Panc1 (cell line): ENCODE measurements at places on chromosomes 5 and 9. TPM values are rescaled to one million over a fixed set of nuclear protein-coding genes. Genes with fewer than 3 reads are reported as not detected.
A peak's percentile ranks its signal among the peaks of the same experiment; 100 is the strongest.

Gene PRDM9
- not detected for total RNA-seq

Gene S1PR3
- total RNA-seq = 8.1 TPM

Gene AHRR
- 23.6 TPM for total RNA-seq

Gene SHROOM1
- 13.5 TPM for total RNA-seq

Gene GLIPR2
- total RNA-seq = 4.9 TPM

Gene CDX1
- total RNA-seq = not detected

Gene INSYN2B
- total RNA-seq = 0.28 TPM

Gene NADK2
- 22.5 TPM for total RNA-seq

Gene C1QTNF3
- 2.1 TPM for total RNA-seq

Gene ELOVL7
- 2.9 TPM for total RNA-seq

Gene IFNA2
- not detected for total RNA-seq

Gene TAF11L12
- not detected for total RNA-seq

Gene LHX3
- total RNA-seq = 0.13 TPM

- H3K4me1 ChIP-seq = peaks cover 5% of the 10 kb centered on the region
- H3K36me3 ChIP-seq = no peaks in the 10 kb centered on the region
These were observed 43.5 kb upstream of the FABP6 start for GRCh38 chr5:160185626-160186360.

GRCh38 chr5:76732405-76733048 is 16.6 kb downstream of the F2R start:
- DNase-seq = no peak
- no peak overlapping the region for H3K27ac ChIP-seq
- no peaks in the 10 kb centered on the region for H3K36me3 ChIP-seq

DNA sequence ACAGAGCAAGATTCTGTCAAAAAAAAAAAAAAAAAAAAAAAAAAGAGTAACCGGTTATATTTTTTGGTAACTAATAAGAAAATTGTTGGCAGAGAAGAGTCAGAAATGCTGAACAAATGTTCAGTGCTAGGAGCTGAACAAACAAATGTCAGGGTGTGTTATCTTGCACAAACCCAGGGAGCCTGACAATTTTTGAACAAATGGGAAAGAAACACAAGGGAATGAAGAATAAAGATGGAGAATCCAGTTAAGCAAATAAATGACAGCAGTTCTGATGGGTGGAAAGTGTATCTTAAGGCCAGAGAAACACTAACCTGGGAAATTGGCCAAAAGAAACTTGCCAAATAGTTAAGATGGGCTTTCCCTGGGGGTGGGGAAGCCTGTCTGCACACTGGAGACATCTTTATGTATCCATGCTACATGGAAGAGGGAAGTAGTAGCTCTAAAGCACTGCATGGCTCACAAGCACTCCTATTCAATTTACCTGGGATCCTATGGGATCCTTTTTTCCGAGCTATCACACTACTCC is 23.7 kb downstream of the KLHL3 start:
- no peaks in the 10 kb centered on the region for H3K4me1 ChIP-seq
- H3K27me3 ChIP-seq = no peaks in the 10 kb centered on the region
- DNase-seq = no peak
- H3K4me3 ChIP-seq = no peak overlapping the region
- H3K36me3 ChIP-seq = no peaks in the 10 kb centered on the region

DNA sequence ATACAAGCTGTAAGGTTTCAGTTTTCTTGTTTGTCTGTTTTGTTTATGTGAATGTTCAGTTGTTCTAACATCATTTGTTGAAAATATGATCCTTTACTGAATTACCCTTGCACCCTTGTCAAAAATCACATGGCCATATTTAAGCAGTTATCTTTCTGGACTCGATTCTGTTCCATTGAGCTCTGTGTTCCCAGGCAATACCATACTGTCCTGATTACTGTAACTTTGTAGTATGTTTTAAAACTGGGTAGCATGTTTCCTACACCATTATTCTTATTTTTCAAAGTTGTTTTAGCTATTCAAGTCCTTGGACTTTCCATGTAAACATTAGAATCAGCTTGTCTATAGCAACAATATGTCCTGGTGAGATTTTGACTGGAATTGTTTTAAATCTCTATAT is 66.7 kb upstream of the PRSS3 start:
- no peak overlapping the region for H3K27ac ChIP-seq
- no peak overlapping the region for H3K4me3 ChIP-seq
- H3K4me1 ChIP-seq = no peaks in the 10 kb centered on the region
- H3K36me3 ChIP-seq = no peaks in the 10 kb centered on the region
- H3K27me3 ChIP-seq = no peaks in the 10 kb centered on the region
- no peak for DNase-seq

GRCh38 chr5:3392306-3392939 is 203.2 kb upstream of the IRX1 start:
- no peak for DNase-seq
- no peak overlapping the region for H3K4me3 ChIP-seq
- H3K27ac ChIP-seq = no peak overlapping the region

DNA sequence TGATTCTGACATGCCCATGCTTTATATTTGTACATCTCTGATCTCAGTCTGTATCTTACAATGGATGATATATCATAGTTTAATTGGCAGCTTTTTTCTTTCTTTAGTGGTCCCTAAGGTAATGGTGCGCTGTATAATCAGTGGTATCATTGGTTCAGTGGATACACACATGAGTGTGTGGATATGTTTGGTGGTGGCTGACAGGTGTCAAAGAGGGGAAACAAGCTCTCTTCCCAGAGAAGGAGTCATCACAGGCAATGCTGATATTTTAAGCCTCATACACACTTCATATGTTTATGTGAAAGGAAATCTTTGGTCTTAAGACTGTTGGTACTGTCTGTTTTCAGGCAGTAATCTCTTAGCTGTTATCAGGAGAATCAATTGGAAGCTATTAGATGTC is 52.1 kb upstream of the KIAA1958 start:
- H3K4me3 ChIP-seq = no peak overlapping the region
- no peak for DNase-seq
- no peaks in the 10 kb centered on the region for H3K4me1 ChIP-seq

GRCh38 chr9:35871545-35871944 is 1.3 kb upstream of the OR13J1 start:
- H3K27me3 ChIP-seq = no peaks in the 10 kb centered on the region; the same call in 1 of the 2 replicates
- no peak overlapping the region for H3K4me3 ChIP-seq

DNA sequence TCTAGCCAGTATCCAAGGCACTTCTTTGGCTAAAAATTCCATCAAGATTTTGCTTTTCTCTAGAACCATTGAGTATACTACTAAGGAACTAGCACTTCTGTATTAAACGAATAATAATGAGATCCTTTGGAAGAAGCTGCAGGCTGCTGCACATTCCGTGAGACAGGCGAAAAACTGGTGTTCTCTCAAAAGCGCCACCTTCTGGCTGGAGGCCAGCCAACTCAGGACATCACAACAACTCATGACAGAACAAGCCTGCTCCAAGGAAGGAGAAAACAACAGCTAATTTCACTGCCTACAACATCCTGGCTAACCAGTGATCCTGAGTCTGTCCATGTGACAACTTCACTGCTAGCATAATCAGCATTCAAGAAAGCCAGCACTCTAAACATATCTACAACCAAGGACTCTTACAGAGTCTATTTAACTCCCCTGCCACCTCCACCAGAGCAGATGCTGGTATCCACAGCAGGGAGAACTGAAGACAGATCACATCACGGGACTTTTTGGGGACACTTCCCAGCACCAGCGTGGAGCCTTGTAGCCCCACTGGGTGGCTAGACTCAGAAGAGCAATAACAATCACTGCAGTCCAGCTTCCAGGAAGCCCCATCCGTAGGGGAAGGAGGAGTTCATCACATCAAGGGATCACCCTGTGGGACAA is 150.5 kb downstream of the YTHDC2 start:
- no peak overlapping the region for H3K4me3 ChIP-seq
- H3K27ac ChIP-seq = no peak overlapping the region
- H3K36me3 ChIP-seq = no peaks in the 10 kb centered on the region
- peak; percentile 4 for DNase-seq
- no peaks in the 10 kb centered on the region for H3K27me3 ChIP-seq

GRCh38 chr9:106283769-106284168 is 579.2 kb upstream of the ZNF462 start:
- no peaks in the 10 kb centered on the region for H3K4me1 ChIP-seq
- H3K27me3 ChIP-seq = no peaks in the 10 kb centered on the region
- no peaks in the 10 kb centered on the region for H3K36me3 ChIP-seq
- DNase-seq = no peak

DNA sequence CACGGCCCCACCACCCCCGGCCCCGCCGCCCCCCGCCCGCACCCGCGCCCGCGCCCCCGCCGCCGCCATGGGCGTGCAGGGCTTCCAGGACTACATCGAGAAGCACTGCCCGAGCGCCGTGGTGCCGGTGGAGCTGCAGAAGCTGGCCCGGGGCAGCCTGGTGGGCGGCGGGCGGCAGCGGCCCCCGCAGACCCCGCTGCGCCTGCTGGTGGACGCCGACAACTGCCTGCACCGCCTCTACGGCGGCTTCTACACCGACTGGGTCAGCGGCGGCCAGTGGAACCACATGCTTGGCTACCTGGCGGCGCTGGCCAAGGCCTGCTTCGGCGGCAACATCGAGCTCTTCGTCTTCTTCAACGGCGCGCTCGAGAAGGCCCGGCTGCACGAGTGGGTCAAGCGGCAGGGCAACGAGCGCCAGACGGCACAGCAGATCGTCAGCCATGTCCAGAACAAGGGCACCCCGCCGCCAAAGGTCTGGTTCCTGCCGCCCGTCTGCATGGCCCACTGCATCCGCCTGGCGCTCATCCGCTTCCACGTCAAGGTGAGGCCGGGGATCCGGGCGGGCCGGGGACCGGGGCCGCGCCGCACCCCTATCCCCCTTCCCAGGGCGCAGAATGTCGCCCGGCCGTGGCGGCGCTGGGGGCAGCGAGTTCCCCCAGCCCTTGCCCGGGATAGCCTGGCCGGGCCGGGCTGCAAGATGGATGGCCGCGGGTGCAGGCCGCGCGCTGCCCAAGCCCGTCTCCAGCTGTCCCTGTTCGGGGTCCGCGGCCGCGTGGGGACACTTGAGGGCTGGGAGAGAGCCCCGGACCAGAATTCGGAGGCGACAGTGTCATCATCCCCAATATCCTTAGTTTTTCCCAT is 594 bp downstream of the FAM120A start:
- H3K36me3 ChIP-seq = peaks cover 7% of the 10 kb centered on the region; the same call in 1 of the 2 replicates
- H3K4me1 ChIP-seq = peaks cover 7% of the 10 kb centered on the region
- no peak for DNase-seq
- H3K27ac ChIP-seq = peak overlapping the region; percentile 85
- H3K4me3 ChIP-seq = peak overlapping the region; percentile 80
- H3K27me3 ChIP-seq = no peaks in the 10 kb centered on the region

DNA sequence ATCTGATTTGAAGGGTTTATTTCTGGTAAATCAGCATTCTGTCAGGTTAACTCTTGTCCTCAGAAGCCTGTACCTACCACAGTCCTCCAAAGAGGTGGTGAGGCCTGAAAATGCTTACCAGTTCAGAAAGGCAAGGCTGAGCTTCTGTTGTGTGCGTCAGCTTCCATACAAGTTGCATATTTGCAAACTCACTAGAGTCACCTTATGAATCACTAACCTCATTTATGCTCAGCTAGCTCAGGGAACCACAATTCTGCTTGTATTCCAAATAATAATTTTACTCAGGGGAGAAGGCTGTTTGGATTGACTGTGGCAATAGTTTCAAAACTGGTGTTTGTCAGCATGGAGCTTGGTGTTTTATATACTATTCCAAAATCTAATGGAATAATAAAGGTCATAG is 355.1 kb upstream of the RFX3 start:
- H3K36me3 ChIP-seq = no peaks in the 10 kb centered on the region
- no peak overlapping the region for H3K27ac ChIP-seq
- DNase-seq = no peak
- H3K27me3 ChIP-seq = no peaks in the 10 kb centered on the region
- H3K4me3 ChIP-seq = no peak overlapping the region

- no peaks in the 10 kb centered on the region for H3K27me3 ChIP-seq
- H3K36me3 ChIP-seq = peaks cover 2% of the 10 kb centered on the region; the same call in 1 of the 2 replicates
- peak overlapping the region; percentile 83 for H3K27ac ChIP-seq
These were observed 583 bp downstream of the DIAPH1 start for GRCh38 chr5:141618030-141618803.

DNA sequence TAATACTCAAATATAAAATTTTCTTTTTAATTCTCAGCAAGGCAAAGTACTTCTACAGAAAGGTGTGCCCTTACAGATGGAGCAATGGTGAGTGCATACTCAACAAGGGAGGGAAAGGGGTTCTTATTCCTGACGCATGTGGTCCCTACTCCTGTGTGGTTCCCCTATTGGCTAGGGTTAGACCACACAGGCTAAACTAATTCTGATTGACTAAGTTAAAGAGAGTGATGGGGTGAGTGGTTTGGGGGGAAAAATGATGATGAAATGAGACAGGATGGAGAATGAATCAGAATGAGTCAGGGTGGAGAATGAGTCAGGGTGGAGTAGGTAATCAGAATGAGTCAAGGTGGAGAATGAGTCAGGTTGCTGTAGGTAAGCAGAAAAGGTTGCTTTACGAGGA is 22.9 kb upstream of the HMGCS1 start:
- no peaks in the 10 kb centered on the region for H3K36me3 ChIP-seq
- DNase-seq = no peak
- H3K27ac ChIP-seq = no peak overlapping the region

DNA sequence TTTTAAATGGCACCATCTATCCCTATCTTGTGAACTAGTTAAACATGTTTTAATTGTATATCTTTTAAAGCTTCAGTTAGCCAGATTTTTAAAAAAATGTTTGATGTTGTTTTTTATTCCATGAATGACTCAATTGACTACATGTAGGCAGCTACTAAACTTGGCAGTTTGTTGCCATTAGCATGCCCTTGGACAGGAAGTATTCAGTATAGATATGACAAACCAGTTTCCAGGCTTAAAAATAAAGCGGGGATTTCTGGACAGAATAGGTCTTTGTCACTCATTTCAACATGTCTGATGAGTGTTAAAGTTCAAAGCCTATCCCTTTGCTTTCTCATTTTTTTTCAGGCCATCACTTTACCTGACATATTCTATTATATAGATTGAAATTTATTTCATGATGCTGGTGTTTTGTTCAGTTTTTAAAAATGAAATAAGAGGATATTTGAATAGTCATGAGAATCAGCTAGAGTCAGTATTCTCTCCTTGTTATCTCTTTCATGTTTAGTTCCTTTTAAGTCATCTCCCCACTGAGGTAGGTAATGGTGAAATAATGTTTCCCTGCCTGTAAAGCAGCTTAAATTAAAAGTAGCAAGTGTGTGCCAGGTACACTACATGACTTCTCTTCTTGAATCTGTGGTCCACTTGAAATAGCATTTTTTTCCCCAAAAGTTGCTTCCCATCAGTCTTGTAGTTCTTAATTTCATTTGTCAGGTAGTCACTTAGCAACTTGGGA is 11.9 kb downstream of the TNFAIP8 start:
- no peak for DNase-seq
- H3K4me3 ChIP-seq = no peak overlapping the region
- no peak overlapping the region for H3K27ac ChIP-seq
- no peaks in the 10 kb centered on the region for H3K4me1 ChIP-seq
- H3K27me3 ChIP-seq = no peaks in the 10 kb centered on the region

DNA sequence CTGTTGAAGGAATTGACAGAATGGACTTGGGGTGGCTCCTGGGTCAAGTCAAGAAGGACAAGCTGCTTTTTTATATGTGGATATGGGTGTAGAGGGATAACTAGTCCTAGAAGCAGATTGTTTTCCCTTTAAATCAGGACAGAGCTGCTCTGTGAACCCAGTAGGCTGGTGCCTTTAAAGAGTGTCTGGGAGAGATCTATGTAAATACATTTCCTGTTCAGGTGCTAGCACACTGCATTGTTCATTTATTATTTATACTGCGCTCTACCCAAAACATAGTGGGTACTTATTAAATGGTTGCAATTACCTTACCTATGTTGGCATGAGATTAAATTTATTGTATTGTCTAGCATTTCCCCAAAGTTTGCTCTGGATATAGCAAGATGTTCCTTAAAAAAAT is 86.6 kb upstream of the EQTN start:
- DNase-seq = no peak
- H3K4me1 ChIP-seq = no peaks in the 10 kb centered on the region
- H3K36me3 ChIP-seq = no peaks in the 10 kb centered on the region
- no peaks in the 10 kb centered on the region for H3K27me3 ChIP-seq

GRCh38 chr9:136104488-136104800 is 9.4 kb upstream of the NACC2 start:
- H3K4me3 ChIP-seq = no peak overlapping the region
- DNase-seq = no peak
- peaks cover 16% of the 10 kb centered on the region for H3K4me1 ChIP-seq
